ENCODE measurements at places on chromosomes 6 and 20.

- no peak for DNase-seq
Measured at GRCh38 chr20:49388744-49389143, 93.7 kb downstream of the KCNB1 start.

GRCh38 chr6:118468682-118469465 lies 79.2 kb upstream of the PLN start:
- DNase-seq, result no peak

DNA sequence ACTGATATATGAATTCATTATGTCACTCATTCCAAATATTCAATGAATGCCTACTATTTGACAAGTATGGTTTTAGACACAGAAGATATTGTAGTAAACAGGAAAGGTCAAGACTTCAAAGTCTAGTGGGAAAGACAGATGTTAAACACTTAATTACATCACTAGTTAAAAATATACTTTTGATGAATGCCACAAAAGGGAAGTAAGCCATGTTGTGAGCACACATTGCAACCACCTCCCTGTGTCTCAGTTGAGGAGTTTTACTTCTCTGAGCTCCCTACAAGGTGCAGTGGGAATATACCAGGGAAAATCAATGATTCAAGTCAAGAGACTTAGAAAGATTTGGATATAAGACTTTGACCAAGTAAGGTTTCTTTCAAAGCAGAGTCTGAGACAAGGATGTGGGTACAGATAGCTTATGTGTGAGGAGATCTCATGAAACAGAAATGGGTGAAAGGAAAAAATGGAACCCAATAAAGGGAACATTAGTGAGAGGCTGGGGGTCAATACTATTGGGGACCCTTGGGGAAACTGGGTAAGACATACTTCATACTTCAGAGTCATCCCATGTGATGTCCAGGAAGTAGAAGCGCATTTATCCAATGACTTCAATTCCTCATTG lies 503.7 kb downstream of the KIF16B start:
- DNase-seq, result no peak

DNA sequence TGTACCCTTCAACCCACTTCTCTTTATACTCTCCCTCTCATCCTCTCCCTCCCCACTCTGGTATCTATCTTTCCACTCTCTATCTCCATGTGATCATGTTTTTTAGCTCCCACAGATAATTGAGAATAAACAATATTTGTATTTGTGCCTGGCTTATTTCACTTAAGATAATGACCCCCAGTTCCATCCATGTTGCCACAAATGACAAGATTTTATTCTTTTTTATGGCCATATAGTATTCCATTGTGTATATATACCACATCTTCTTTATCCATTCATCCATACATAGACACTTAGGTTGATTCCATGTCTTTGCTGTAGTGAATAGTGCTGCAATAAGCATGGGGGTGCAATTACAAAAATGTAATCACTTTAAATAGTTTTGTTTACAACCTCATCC lies 62.3 kb downstream of the LY86 start:
- DNase-seq, result no peak

DNA sequence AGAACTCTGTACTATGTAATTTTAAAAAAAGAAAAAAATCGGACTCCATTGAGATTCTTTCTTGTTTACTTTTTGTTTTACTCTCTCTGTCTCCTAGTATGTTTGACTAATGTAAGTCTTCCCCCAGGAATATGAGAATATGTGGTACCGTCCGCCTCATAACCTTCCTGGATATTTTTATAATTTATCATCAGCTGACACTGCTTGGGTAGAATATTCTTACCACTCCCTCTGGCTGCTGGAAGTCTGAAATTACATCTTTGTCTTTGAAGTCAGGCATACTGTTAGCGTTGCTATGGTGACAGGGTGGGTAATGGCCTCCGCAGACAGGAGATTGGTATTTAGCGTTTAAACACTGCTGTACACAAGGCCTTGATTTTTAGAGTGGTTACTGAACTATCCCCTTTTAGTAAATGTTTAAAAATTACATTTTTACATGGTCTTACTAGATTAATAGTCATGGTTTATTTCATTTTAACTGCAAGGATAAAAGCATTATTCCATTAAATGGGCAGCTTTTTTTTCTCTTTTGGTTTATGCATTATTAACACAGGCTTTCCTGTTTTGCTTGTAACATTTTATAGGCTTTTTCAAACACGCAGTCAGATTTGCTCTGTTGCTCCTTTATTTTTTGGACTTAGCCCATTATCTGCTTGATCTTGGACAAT lies 176.4 kb downstream of the ARID1B start:
- no peak for DNase-seq

DNA sequence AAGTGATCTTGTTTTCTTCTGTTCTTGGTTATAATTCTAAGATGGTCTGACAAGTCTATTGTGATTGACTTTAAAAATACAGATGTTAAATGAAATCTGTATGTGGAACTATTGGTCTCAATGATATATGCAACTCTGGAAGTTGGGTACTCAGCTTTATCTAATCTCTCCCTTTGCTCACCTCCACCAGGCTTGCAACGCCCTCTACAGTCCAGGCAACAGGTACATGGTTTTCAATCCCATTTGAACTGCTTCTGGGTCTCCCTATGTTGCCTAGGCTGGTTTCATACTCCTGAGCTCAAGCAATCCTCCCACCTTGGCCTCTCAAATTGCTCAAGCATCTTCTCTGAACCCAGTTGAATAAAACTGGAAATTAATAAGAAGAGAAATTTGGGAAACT lies 25.6 kb upstream of the HLA-DQB1 start:
- no peak for DNase-seq

- DNase-seq, result no peak
Measured at GRCh38 chr6:2004888-2005287, 240.5 kb downstream of the GMDS start.

DNA sequence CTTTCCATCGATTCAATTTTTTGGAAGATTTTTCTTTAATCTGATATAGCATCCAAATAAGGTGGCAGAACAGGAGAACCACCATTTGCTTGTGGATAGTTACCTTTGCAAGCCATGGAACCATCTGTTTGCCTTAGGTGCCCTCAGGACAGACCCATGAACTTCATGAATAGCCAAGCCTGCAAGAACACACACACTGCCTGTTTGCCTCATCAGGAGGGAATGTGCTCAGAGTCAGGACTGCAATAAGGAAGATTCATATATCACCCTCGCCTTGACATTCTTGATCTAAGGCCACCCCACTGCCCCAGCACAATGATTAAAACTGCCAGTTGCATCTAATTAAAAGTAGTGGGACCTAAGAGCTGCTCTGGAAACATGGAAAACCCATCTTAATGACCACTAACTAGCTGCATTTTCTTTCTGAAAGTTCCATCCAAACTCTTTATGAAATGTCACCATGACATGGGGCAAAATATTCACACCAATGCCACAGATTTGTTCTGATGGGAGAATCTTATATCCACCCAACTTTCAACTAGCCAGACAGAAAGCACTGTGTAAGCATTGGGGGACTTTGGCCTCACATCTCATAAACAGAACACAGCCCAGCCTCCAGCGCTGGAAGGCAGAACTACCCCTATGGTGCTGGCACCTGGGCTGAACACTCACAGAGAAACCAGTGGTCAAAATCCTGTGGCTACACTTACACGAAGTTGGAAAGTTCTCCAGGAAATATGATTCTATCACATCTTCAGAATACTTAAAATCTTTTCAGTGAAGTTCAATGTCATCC lies 48.3 kb downstream of the TBXT start:
- no peak for DNase-seq

DNA sequence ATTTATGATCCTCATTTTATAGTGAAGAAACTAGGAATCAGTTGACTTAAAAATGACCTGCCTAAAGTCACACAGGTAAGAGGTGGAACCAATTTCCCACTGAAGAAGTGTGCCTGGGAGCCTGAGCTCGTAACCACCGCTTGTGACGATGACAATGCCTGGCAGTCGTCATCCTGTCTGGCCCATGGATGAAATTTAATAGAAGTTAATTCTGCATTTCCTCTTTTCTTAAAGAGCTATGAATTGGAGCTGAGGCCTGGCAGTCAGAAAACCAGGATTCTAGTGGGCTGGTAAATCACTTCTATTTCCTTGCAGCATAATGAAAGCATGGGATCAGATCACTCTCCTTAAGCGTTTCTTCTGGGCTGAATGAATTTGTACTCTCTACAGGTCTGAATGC lies 200.0 kb upstream of the SGK1 start:
- no peak for DNase-seq

DNA sequence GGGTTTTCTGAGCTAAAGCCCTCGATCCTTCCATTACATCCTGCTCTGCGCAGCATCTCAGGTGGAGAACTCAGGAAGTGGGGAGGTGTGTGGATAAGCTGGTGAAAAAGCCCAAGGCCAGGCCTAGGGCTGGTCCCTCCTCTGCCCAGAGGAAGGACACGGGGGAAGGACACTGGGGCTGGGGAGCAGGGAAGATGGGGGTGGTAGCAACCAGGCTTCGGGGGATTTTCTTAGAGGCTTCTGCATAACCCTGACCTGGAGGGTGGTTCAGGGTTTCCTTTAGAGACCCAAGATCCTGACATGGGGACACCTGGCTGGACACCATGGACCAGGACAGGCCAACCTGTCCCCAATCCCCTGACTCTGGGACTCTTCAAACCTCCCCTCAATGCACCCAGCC lies 37.9 kb downstream of the SUN5 start:
- no peak for DNase-seq

GRCh38 chr6:106182455-106182854 lies 96.3 kb downstream of the PRDM1 start:
- no peak for DNase-seq

GRCh38 chr6:1346101-1346500 lies 34.2 kb downstream of the FOXQ1 start:
- DNase-seq, result no peak

GRCh38 chr20:38266426-38266825 lies 5.9 kb upstream of the KIAA1755 start:
- no peak for DNase-seq

DNA sequence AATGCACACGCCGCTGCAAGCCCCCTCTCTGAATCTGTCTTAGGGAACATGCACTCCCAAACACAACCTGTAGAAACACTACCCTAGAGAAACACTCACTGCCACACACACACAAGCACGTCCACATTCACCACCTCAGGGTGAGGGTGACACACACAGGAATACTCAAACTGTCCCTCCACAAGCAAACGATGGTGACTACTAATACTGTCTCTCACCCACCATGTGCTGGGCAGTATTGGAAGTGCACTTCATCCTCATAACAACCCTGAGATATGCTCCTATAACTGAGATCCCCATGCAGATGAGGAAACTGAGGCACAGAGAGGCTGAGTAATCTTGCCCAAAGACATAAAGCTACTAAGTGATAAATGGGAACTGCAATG lies 55.0 kb downstream of the ATP9A start:
- DNase-seq, result no peak

DNA sequence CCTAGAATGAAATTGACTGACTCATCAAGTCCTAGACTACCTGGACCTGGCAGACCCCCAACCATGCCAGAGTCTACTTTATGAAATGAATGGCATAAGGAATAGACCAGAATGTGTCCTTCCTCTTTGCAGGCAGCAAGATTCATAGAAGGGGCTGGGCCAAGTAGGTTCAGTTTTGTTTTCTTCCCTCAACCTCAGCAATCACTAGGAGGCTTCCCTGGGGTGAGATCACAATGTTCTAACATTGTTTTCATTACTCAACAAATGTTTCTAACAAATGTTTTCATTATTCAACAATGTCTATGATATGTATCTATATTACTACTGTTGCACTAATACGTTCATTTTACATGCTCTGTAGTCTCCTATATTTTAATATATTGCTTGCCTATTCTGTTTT lies 8.4 kb upstream of the FAM162B start:
- no peak for DNase-seq

GRCh38 chr6:1758076-1758679 lies 148.5 kb downstream of the FOXC1 start:
- no peak for DNase-seq

DNA sequence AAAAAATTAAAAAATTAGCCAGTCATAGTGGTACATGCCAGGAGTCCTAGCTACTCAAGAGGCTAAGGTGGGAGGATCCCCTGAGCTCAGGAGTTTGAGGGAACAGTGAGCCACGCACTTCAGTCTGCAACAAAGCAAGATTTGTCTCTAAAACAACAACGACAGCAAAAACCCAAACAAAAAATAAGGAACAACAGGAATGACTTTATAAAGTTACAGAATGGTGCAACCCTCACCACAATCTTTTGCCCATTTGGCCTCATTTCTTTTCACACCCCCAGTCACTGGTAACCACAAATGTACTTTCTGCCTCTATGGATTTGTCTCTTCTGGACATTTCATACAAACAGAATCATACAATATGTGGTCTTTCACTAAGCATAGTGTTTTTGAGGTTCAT lies 16.7 kb upstream of the ZFAND3 start:
- DNase-seq, result no peak

- DNase-seq, result no peak
Measured at GRCh38 chr20:2871661-2872458, 1.4 kb upstream of the PTPRA start.

DNA sequence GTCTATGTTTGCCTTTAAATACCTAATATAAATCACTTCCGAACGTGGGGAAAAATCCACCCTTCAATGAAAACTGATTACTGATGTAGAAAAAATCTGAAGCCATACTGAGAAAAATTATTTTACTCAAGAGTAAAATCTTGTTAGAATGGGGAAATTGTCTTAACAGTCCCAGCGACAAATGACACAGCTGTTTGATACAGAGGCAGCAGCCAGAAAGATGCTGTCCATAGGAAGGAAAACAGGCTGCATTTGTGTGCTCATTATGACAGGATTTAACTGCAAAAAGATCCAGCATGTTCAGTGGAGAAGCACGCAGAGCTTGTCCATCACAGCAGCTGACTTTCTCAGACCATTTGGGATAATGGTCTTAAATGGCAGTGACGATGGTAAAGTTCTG lies 443.0 kb downstream of the TFAP2B start:
- DNase-seq, result no peak

- DNase-seq, result no peak
Measured at GRCh38 chr20:59812286-59813125, 120.9 kb downstream of the SYCP2 start.

GRCh38 chr20:39762716-39763115 lies 800.6 kb downstream of the DHX35 start:
- no peak for DNase-seq

DNA sequence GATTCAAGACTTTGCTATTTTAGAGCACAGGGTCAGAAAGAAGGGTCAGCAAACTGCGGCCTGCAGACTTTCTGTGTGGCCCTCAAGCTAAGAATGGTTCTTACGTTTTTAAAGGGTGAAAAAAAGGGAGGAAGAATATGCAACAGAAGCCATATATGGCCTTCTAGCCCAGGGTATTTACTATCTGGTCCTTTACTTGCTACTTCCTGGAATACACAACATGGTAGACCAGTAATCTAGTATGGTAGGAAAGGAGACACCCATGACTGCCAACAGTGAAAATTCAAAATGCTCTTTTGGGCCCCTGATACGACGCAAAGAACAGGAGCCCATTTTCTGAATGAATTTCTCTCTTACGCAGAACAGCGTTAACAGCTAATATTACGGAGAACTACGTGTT lies 60.4 kb upstream of the EMILIN3 start:
- DNase-seq, result no peak

All from nucleus accumbens (tissue), 56 donors.